GM12864 (cell line): ENCODE measurements at places on chromosomes 7 and 10.

GRCh38 chr7:148871030-148871429, 13.1 kb downstream of the EZH2 start:
- DNase-seq = no peak

DNA sequence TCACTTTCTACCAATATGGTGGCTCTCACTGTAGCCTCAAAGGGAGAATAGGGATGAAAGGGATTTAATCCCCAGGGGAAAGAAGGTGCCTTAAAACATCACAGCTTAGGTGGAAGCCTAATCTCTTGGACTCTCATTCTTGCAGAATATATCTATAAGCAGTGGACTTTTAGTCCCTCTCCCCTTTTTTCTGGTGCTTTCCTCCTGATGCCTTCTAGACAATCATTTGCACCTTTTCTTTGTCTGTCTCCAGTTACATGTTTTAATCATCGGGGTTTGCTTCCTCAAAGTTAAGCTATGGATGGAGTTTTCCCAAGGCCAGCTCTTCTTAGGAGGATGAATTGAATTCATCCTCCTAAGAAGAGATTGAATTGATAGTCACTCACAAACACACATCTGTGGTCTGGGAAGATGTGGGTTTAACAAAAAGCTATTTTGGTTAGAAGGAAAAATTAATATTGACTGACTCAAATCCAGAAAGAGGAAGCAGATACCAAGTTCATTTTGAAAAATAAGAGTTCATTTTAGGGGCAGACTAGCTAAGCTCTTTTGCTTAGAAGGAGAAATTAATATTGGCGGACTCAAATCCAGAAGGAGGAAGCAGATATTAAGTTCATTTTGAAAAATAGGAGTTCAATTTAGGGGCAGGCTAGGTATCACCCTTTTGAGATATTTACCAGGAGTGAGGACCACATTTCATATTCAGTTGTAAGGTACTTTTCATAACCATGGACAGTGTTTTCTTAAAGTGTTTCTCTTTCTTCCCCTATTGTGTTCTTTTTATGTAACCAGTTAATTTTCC, 35.2 kb upstream of the PLEKHS1 start:
- no peak for DNase-seq

- no peak for DNase-seq
These were observed 68.5 kb upstream of the SVIL start for GRCh38 chr10:29703271-29703670.

- no peak for DNase-seq
These were observed 14.3 kb downstream of the ADAM22 start for GRCh38 chr7:87948371-87948770.

DNA sequence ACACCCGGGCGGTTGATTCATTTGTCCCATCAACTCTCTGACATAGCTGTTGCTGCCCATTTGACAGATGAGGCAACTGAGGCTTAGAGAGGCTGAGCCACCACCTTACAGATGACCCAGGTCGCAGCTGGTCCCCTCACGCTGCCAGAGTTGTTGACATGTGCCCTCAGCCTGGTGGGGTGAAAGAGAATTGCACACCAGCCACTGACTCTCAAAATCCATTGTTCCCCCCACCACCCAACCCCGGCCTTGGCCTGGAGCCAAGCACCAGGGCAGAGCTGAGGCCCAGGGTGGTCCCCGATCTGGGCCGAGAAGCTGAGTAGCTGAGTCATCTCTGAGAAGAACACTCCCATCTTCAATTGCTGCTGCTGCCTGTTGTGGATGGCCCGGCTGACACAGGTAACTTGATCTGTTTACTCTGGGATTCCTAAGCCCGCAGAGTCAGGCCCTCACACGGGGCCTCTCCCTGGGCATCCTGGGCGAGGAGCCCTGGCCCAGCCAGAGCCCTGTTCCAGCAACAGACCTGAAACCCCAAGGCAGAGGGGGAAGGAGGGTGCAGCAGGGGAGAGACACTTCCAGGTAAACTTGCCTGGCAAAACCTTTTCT, 27.5 kb downstream of the PVRIG start:
- no peak for DNase-seq

DNA sequence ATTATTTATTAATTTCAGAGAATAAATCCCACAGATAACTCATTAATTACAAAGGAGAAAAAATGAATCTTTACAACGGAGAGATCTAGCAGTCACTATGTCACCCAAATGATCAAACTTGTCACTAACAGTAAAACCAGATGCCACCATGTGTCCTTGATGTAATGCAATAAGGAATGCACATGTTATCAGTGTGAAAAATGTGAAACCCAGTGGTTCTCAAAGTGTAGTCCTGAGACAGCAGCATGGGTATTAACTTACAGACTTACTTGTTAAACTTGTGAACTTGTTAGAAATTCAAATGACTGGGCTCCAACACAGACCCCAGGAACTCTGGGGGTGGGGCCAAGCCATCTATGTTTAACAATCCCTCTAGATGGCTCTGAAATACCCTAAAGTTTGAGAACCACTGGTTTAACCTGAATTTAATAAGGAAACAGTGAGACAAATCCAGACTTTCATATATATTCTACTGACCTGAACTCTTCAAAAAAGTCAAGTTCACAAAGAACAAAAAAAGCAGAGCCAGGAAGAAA, 77.4 kb downstream of the RNLS start:
- DNase-seq = no peak

- no peak for DNase-seq
These were observed 19.1 kb downstream of the CTTNBP2 start for GRCh38 chr7:117854186-117854585.
